ENCODE measurements at places on chromosomes 16 and 17.
A peak's percentile ranks its signal among the peaks of the same experiment; 100 is the strongest.

- DNase-seq: no peak
These were observed 320.4 kb upstream of the CCL2 start for GRCh38 chr17:33934696-33935095.

DNA sequence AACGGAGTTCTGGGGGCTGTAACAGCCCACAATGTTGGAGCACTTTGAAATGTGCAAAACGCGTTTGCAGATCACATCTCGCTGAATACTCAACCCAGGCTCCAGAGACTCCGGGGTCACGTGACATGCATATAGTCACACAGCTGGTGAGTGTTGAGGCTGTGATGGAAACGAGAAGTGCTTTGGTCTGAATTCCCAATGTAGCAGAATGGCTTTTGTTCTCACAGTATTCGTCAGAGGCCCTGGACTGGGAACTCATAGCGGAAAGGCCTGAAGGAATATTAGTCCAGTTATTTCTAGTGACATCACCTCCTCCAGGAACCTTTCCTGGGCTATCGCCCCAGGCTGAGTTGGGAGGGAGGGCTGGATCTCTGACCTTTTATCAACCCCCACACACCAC, 95.8 kb upstream of the CRHR1 start:
- DNase-seq: no peak

DNA sequence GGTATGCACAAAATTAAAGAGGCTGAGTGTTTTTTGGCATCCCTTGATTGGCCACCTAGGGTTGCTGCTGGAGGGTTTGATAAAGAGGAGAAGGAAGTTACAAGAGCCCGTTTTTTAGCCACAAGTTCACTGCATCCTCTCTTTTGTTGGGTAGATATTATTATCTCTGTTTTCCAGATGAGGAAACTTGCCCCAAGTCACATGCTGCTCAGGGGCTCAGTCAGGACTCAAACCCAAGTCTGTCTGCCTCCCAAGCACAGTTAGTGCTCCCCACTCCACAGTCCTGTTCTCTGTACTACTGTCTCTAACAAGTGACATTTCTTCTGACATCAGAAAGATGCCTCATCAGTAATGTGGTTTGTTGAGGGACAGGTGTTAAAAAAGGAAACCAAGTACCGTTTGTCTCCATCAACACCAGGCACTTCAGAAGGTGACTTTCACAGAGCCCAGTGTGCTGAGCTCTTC, 1.4 kb downstream of the NT5M start:
- DNase-seq: no peak

DNA sequence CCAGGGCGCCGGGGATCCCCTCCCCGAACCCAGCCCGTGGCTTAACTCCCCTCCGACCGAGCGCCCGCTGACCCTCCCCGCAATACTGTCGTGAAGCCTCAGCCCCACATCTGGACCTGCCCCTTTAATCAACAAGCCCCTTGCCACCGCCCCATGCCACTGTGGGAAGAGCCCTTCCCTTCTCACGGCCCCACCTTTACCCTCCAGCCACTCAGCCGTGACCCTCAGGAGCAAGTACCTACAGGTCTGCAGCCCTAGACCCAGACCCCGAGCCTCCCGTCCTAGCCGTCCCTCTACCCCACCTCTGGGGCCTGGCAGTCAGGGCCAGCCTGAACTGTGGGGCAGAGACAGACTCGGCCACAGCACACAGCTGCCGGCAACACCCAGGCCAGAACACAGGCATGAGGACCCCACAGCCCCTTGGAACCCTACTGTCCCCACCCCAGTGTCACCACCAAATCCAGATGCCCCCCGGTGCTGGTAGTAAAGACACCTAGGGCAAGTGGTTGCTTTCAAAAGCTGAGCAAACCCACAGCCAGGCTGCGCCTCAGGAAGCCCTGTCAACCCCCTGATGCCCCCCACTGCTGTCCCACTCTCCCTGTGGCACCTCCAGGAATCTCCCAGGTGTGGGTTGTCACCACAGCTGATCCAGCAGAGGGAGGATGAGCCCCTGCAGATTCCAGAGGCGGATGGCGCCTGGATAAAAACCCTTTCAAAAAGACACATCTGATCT, 1.4 kb downstream of the NXPH3 start:
- DNase-seq: no peak

DNA sequence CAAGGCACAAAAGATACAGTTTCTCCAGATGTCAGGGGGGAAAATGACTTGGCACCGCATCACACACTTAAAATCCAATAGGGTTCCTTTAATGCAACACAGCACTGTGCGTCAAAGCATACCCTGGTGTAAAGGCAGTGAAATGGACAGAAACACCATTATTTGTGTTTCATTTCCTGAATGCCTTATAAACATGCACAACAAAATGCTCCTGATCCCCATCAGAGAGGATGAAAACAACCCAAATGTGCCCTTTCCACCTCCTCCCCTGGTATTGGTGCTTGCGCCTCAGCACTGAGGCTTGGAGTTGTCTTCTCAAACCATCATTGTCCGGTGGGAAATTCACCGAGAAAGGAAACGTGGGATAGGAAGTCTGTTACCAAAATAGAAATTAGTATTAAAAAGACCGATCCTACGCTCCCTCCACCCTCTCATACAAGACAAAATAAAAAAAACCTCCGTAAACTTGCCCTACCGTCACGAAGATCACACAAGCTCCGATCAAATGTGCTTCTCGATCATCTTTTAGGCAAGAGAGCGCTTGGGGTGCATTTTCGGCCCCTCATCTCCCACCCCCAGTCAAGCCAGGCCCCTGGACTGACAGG, 722 bp downstream of the CDC27 start:
- DNase-seq: no peak

- DNase-seq: no peak
These were observed 338.2 kb downstream of the SNX29 start for GRCh38 chr16:12314653-12315185.

- DNase-seq: peak; percentile 73
These were observed 310.4 kb downstream of the XYLT1 start for GRCh38 chr16:17160285-17160853.

- DNase-seq: no peak
These were observed 37.1 kb upstream of the NOL11 start for GRCh38 chr17:67680445-67681224.

GRCh38 chr16:49439050-49439449, 65.4 kb downstream of the C16orf78 start:
- DNase-seq: no peak

DNA sequence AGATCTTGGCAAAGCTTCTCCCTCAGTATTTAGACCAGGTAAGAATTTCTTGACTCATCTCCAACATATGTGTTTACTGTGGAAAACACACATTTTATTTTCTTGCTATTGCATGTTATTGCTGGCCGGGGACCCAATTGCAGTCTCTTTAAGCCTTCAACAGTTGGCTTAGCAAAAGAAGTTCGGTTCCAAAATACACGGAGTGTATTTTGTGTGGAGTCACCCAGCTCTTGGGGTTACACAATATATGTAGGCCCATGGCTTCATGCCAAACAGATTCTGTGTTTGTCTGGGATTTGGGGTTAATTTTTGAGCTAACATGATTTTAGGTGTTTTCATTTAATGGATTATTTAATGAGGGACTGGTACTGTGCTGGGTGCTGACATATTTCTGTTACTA, 4.0 kb downstream of the ALDH3A2 start:
- no peak for DNase-seq

- DNase-seq: no peak
These were observed 18.2 kb downstream of the CLUAP1 start for GRCh38 chr16:3518986-3519348.

All from NCI-H1092 (cell line).